ENCODE measurements at places on chromosomes 2 and 18.

- DNase-seq, result no peak
- no peaks in the 10 kb centered on the region for H3K4me1 ChIP-seq
- H3K36me3 ChIP-seq, result no peaks in the 10 kb centered on the region
- H3K27me3 ChIP-seq, result no peaks in the 10 kb centered on the region
Observed at GRCh38 chr18:39870591-39870990, 2084.4 kb upstream of the PIK3C3 start.

DNA sequence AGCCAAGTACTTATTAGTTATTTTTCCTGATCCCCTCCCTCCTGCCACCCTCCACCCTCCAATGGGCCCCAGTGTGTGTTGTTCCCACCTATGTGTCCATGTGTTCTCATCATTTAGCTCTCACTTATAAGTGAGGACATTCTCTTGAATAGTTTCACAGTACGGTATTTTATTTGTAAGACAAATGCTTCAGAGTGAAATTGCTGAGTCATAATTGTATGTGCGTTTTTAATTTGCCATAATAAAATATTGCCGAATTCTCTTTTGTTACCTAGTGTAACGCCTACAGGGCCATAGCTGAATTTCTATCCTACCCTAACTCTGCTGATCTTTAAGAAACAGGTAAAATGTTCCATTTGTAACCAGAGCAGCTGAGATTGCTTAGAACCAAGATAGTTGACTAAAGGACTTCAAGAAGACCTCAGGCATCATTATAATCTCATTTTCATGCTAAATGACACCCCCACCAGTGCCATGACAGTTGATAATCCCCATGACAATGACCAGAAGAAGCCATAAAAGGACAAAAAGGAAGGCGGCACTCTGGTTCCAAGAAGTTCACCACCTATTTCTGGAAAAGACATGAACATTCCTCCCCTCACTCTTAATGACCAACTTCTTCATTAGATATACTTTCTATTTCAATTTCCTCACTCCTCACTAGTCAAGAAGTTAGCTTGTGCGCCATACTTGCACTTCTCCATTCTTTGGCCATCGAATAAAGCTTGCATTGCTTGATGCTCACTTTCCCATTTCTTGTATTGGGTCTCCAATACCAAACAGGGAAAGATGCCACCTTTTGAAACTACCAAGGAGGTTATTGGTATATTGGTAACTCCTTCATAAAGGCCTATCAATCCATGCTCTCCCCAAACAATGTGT, 18.4 kb downstream of the SCN9A start:
- H3K4me1 ChIP-seq, result no peaks in the 10 kb centered on the region
- no peak overlapping the region for H3K4me3 ChIP-seq
- no peak overlapping the region for H3K27ac ChIP-seq
- H3K36me3 ChIP-seq, result no peaks in the 10 kb centered on the region

DNA sequence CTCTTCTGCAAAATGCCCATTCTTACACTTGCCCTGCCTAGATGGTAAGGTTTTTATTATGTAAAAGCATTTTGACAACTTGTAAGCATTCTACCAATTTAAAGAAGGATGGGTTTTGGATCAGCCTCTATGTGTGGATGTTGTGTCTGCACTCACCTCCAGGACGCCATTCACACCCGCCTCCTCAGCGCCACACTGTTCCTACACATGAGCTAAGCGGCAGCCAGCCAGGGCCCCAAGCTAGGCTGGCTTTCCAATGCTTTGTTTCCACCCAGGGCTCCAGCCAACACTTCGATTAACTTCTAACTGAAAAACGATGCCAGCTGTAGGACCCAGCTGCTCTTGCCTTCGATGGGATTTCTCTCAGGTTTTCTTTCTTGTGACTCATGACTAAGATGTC, 73.3 kb upstream of the FZD7 start:
- no peak overlapping the region for H3K4me3 ChIP-seq
- DNase-seq, result no peak

DNA sequence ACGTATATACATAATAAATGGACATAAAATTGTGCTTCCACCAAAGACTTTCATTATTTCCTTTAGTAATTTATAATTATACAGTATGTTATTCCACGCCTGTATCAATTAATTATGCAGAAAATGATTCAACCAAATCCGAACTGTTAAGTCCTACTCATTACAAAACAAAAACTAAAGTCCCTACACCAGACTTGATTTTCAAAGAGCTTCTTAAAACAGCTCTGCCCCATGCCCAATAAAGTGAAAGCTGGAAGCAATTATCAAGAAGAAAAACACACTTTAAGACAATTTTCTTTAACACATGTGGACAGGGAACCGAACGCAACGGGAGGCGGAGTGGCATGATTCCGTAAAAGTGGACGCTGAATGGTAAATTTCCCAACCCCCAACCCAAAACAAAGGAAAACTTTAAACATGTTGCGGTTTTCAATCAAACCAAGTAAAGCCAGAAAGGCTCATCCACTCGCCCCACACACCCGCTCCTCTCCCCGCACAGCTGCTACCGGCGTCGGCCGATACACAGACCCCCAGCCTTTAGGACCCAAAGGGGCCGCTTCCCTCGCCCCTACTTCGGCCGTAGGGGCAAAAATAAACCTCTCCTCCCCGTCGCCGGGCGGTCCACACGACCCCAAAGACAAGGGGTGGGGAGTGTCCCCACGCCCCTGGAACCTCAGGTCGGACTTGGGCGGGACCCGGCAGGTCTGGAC, 705 bp downstream of the YES1 start:
- H3K27ac ChIP-seq, result peak overlapping the region; percentile 93
- peak overlapping the region; percentile 84 for H3K4me3 ChIP-seq
- H3K27me3 ChIP-seq, result no peaks in the 10 kb centered on the region
- H3K4me1 ChIP-seq, result peaks cover 18% of the 10 kb centered on the region
- H3K36me3 ChIP-seq, result no peaks in the 10 kb centered on the region

GRCh38 chr2:227079726-227080125, 84.3 kb downstream of the COL4A4 start:
- no peak overlapping the region for H3K4me3 ChIP-seq
- H3K36me3 ChIP-seq, result no peaks in the 10 kb centered on the region
- no peaks in the 10 kb centered on the region for H3K4me1 ChIP-seq

GRCh38 chr18:44869533-44869932, 188.8 kb downstream of the SETBP1 start:
- H3K36me3 ChIP-seq, result no peaks in the 10 kb centered on the region
- no peaks in the 10 kb centered on the region for H3K27me3 ChIP-seq
- no peak overlapping the region for H3K27ac ChIP-seq
- H3K4me1 ChIP-seq, result no peaks in the 10 kb centered on the region

- H3K4me1 ChIP-seq, result no peaks in the 10 kb centered on the region
- no peaks in the 10 kb centered on the region for H3K27me3 ChIP-seq
- H3K36me3 ChIP-seq, result no peaks in the 10 kb centered on the region
- DNase-seq, result no peak
- no peak overlapping the region for H3K4me3 ChIP-seq
Observed at GRCh38 chr18:3463051-3463450, 13.1 kb downstream of the TGIF1 start.

GRCh38 chr2:48210189-48210588, 303.9 kb upstream of the FBXO11 start:
- no peak overlapping the region for H3K4me3 ChIP-seq
- DNase-seq, result no peak
- H3K27me3 ChIP-seq, result no peaks in the 10 kb centered on the region
- H3K27ac ChIP-seq, result no peak overlapping the region
- peaks cover 11% of the 10 kb centered on the region for H3K4me1 ChIP-seq
- H3K36me3 ChIP-seq, result no peaks in the 10 kb centered on the region

GRCh38 chr2:236571145-236571544, 1.5 kb downstream of the ACKR3 start:
- DNase-seq, result no peak
- H3K4me1 ChIP-seq, result peaks cover 43% of the 10 kb centered on the region
- no peaks in the 10 kb centered on the region for H3K27me3 ChIP-seq
- no peaks in the 10 kb centered on the region for H3K36me3 ChIP-seq
- peak overlapping the region; percentile 42 for H3K4me3 ChIP-seq
- no peak overlapping the region for H3K27ac ChIP-seq

DNA sequence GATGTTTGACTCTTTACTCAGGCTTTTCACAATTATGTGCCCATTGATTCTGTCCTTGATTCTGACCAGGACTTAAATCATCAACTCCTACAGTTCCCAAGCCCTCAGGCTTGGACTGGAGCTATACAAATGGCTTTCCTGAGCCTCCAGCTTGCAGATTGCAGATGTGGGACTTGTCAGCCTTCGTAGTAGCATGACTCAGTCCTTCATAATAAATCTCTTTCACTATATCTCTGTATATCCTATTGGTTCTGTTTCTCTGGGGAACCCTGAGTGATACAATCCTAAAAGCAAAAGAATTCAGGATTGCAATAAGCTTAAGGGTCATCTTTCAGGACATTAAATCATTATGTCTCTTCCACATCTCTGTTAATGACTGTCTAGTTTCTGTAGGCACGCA, 356.6 kb downstream of the RIT2 start:
- DNase-seq, result no peak
- no peaks in the 10 kb centered on the region for H3K27me3 ChIP-seq
- H3K4me3 ChIP-seq, result no peak overlapping the region
- no peaks in the 10 kb centered on the region for H3K36me3 ChIP-seq
- H3K27ac ChIP-seq, result no peak overlapping the region
- H3K4me1 ChIP-seq, result no peaks in the 10 kb centered on the region

- DNase-seq, result no peak
- H3K27me3 ChIP-seq, result no peaks in the 10 kb centered on the region
- H3K36me3 ChIP-seq, result no peaks in the 10 kb centered on the region
Observed at GRCh38 chr2:143231254-143231645, 102.0 kb downstream of the ARHGAP15 start.

DNA sequence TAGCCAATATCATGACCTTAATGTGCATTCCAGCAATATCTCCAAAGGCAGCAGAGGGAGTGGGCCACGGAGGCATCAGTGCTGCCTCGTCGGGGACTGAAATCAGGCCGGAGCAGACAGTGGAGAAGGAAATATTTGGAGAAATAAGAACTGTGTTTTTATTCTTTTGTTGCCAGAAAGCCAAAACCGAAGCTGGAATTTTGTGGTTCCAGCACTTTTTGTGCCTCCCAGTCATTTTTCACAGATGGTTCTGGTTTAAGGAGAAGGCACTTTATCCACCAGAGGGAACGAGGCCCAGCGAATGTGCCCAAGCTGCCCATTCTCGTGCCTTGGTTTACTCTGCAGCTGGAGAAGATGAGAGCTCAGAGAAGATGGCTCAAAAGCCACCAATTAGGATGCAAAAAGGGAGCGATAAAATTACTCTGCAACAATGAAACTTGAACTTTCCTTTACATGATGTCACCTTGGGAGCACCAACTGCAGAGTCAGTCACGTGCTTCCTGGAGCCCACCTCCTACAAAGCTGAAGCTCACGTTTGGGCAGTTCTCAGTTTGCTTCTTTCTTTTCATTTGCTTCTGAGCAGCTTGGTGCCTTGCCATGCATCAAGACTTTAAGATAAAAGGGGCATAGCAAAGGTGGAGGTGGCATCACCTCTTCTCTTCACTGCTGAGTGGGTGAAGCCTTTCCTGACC, 288.7 kb downstream of the LPIN1 start:
- H3K4me1 ChIP-seq, result peaks cover 15% of the 10 kb centered on the region
- no peak overlapping the region for H3K4me3 ChIP-seq
- DNase-seq, result no peak
- no peak overlapping the region for H3K27ac ChIP-seq
- no peaks in the 10 kb centered on the region for H3K36me3 ChIP-seq

- no peaks in the 10 kb centered on the region for H3K4me1 ChIP-seq
- H3K4me3 ChIP-seq, result no peak overlapping the region
- H3K27ac ChIP-seq, result no peak overlapping the region
- H3K36me3 ChIP-seq, result no peaks in the 10 kb centered on the region
- H3K27me3 ChIP-seq, result no peaks in the 10 kb centered on the region
- DNase-seq, result no peak
Observed at GRCh38 chr2:66840321-66841002, 405.5 kb downstream of the MEIS1 start.
